Chondrocyte (in vitro differentiated cells): ENCODE measurements at places on chromosomes 16 and 17. TPM values are rescaled to one million over a fixed set of nuclear protein-coding genes. Genes with fewer than 3 reads are reported as not detected.
A peak's percentile ranks its signal among the peaks of the same experiment; 100 is the strongest.

- H3K4me1 ChIP-seq, result no peaks in the 10 kb centered on the region
- no peak for DNase-seq
- no peaks in the 10 kb centered on the region for H3K36me3 ChIP-seq
- H3K27ac ChIP-seq, result no peak overlapping the region
- no peak overlapping the region for H3K4me3 ChIP-seq
- peaks cover 60% of the 10 kb centered on the region for H3K27me3 ChIP-seq
Measured at GRCh38 chr17:77901481-77901880, 57.0 kb upstream of the TNRC6C start.

DNA sequence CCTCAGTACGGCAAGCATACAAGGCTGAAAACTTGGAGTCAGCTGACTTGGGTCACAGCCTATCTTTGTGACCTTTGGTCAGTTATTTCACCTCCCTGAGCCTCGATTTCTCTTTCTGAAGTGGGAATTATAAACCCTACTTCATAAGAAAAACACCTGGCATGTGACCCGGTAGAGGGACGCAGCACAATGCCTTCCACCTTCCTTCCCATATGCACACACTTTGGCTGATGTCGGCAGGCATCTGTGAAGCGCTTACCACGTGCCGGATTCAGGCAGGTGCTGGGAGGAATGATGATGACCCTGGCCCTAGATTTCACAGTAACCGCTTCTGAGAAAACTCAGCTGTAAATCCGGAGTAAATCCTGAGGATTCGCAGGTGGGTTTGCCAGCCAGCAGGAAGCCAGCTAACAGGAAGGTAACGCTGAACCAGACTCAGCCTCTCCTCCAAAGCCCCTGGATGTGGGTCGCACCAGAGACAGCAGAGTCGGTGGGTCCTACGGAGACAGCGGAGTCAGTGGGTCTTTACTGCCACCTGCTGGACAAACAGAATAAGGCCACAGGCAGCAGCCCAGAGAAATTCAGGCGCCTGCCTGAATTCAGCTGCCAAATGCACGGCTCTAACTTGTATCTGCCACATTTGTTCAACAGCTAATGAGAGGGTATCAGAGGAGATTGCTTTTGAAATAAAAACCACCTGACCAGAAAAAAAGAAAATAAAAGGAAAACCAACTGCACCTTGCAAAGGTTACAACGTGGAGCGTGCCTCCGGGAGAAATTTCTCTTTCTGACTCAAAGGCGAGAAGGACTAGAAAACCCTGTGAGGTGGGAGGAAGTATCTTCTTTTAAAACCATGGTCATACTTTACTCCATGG is 16.6 kb downstream of the COPRS start:
- no peaks in the 10 kb centered on the region for H3K4me1 ChIP-seq
- H3K36me3 ChIP-seq, result no peaks in the 10 kb centered on the region
- H3K27ac ChIP-seq, result no peak overlapping the region
- no peaks in the 10 kb centered on the region for H3K27me3 ChIP-seq

- no peak for DNase-seq
- H3K4me3 ChIP-seq, result no peak overlapping the region
- peaks cover 26% of the 10 kb centered on the region for H3K27me3 ChIP-seq
- H3K36me3 ChIP-seq, result no peaks in the 10 kb centered on the region
- H3K27ac ChIP-seq, result no peak overlapping the region
Measured at GRCh38 chr16:55045756-55046460, 115.2 kb downstream of the IRX5 start.

- no peak for DNase-seq
- H3K27me3 ChIP-seq, result no peaks in the 10 kb centered on the region
- no peaks in the 10 kb centered on the region for H3K36me3 ChIP-seq
- peaks cover 10% of the 10 kb centered on the region for H3K4me1 ChIP-seq
- H3K4me3 ChIP-seq, result no peak overlapping the region
- no peak overlapping the region for H3K27ac ChIP-seq
Measured at GRCh38 chr16:46627746-46628145, 6.6 kb upstream of the SHCBP1 start.

Gene SLFN14
- total RNA-seq, result not detected in 3 replicates

DNA sequence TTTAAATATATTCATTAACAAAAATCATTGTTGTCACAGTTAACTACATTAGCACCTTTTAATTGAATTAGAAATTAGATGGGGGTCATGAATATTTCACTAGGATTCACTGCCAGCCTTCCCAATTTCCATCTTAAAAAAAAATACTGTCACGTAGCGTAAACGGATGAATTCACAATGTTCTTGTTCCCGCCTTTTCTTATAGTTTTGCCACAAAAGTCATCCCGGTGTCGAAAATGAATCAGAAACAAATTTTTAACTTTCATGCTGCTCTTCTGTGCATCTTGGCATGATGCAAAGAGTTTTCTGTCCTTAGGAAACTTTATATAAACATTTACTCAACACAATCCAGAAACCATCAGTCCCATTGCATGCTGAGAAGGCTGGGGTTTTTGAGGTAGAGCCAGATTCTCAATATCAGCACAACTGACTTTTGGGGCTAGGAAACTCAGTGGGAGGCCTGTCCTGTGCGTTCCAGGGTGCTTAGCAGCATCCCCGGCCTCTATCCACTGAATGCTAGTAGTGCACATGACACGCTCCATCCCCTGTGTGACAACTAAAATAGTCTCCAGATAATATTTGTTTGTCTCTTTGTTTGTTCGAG is 252.9 kb upstream of the XYLT1 start:
- no peak overlapping the region for H3K27ac ChIP-seq
- H3K36me3 ChIP-seq, result no peaks in the 10 kb centered on the region
- H3K27me3 ChIP-seq, result no peaks in the 10 kb centered on the region
- no peak overlapping the region for H3K4me3 ChIP-seq

DNA sequence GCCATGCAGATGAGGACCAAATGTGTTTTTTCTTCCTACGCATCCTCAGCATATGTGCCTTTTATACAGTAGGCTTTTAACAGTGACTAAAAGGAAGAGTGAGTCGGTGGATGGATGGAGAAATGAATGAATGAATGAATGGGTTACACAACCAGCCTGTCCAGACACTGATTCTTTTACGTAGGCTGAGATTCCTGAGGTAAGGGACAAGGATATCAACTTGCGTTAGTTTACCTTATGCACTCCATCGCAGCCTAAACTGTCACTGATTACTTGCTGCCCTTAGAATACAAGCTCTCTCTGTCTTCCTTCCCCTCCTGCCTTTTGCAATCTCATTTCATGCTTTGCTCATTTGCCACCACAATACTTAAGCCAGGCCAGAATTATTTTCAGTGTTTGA is 59.0 kb downstream of the RBFOX1 start:
- H3K36me3 ChIP-seq, result no peaks in the 10 kb centered on the region
- no peak overlapping the region for H3K27ac ChIP-seq
- DNase-seq, result no peak

Gene FNDC8
- not detected in 3 replicates for total RNA-seq

GRCh38 chr16:84839956-84840355 is 20.2 kb downstream of the CRISPLD2 start:
- no peaks in the 10 kb centered on the region for H3K36me3 ChIP-seq
- H3K27me3 ChIP-seq, result no peaks in the 10 kb centered on the region
- H3K4me3 ChIP-seq, result no peak overlapping the region
- H3K27ac ChIP-seq, result peak overlapping the region; percentile 83
- DNase-seq, result no peak

Gene PRDM7
- not detected in 3 replicates for total RNA-seq

- H3K27ac ChIP-seq, result no peak overlapping the region
- no peak for DNase-seq
- no peaks in the 10 kb centered on the region for H3K36me3 ChIP-seq
- H3K4me1 ChIP-seq, result peaks cover 7% of the 10 kb centered on the region
- H3K27me3 ChIP-seq, result no peaks in the 10 kb centered on the region
Measured at GRCh38 chr16:79164388-79164995, 436.0 kb downstream of the MAF start.

DNA sequence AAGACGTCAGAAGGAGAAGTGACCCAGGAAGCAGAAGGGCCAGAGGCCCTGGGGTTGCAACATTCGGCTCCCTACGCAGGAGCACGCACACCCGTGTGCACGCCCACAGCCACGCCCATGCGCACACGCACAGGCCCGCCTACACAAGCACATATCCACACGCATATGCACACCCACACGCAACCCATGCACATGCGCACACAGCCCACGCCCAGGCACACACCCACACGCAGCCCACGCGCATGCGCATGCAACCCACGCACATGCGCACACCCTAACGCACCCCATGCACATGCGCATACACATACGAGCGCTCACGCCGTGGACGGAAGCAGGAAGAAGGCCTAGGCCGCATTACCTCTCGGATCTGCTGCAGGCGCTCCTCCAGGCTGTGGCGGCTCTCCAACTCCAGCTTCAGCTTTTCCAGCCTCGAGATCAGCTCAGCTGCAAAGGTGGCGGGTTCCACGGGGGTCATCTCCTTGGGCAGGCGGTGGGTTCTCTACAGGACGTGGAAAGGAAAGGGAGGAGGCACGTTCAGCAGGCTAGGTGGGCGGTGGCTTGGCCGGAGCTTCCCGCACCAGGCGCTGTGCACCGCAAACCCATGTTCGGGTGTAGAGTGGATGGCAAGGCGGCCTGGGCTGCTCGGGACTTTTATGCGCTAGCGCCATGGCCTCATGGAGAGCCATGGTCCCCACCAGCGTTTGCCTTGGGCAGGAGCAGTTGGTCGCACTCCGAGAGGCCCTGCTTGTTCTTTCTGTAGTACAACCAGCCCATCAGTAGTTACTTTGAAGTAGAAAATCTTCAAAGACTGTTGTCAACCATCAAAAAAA is 23.4 kb downstream of the AXIN2 start:
- peaks cover 18% of the 10 kb centered on the region for H3K36me3 ChIP-seq
- no peaks in the 10 kb centered on the region for H3K27me3 ChIP-seq
- no peak overlapping the region for H3K4me3 ChIP-seq

DNA sequence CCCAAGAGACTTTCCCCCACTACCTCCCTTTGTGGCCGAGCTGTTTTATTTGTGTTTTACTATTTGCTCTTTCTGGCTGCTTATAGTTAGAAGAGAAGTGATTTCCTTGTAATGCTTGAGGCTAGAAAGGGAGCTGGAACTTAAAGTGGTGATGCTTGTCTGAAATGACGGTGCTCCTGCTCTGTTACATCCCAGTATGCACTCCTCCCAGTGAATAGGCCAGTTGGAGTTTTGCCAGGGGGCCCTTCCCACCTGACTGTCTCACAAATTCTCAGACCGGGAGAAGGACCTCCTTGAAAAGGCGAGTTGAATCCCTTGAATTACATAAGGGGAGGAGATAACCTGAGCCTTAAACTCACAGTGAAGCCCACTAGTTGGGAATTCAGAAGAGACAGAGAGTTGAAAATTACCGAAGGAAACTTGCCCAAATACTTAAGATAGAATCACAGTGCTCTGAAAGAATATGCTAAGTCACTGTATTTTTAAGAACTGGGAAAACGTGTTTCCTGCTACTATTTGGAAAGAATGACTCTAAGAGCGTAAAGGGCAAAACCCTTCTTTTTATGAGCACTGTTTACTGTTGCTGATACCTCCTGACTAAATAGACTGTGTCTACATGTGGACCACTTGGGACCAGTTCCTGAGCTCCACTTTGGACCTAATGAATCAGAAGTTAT is 84.7 kb upstream of the CLEC3A start:
- DNase-seq, result no peak
- H3K27me3 ChIP-seq, result no peaks in the 10 kb centered on the region
- no peak overlapping the region for H3K4me3 ChIP-seq
- no peaks in the 10 kb centered on the region for H3K4me1 ChIP-seq
- H3K27ac ChIP-seq, result no peak overlapping the region
- H3K36me3 ChIP-seq, result no peaks in the 10 kb centered on the region

GRCh38 chr16:2270070-2270462 is 2.1 kb upstream of the RNPS1 start:
- peaks cover 28% of the 10 kb centered on the region for H3K4me1 ChIP-seq
- H3K27ac ChIP-seq, result no peak overlapping the region
- DNase-seq, result no peak
- no peaks in the 10 kb centered on the region for H3K27me3 ChIP-seq
- H3K4me3 ChIP-seq, result no peak overlapping the region

DNA sequence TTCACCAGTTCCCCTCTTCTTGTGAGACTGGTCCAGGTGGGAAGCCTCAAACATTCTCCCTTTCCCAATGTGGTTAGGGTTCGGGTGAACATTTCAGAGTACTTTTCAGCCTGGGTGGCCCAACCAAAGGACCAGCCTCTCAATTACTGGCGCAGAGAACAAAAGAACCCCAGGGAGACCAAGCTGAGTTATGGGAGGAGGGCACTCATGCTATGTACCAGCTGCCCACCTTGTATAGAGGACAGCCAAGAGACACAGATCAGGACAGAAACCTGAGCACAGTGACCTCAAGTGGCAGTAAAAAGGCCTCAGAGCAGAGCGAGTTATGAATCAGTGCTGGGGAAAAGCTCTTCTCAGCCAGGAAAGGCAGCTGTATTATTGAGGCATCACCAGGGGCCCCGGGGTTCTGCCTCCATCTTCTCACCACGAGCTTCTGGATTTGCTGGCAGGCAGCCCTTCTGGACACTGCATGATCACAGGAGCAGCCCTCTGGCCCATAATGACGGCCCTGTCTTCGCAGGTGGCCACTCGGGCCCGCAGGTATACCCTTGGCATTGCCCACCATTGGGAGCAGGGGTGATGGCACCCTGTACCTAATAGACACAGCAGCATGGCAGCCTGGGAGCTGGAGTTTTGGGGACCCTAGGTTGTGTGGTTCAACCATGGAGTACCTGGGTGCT is 3.8 kb downstream of the G6PC3 start:
- peaks cover 23% of the 10 kb centered on the region for H3K4me1 ChIP-seq
- H3K36me3 ChIP-seq, result peaks cover 14% of the 10 kb centered on the region
- no peaks in the 10 kb centered on the region for H3K27me3 ChIP-seq
